ENCODE measurements at places on chromosomes 4 and X.

GRCh38 chrX:39333451-39333850, 532.2 kb downstream of the MID1IP1 start:
- no peak for DNase-seq

GRCh38 chrX:69185141-69185540, 19.9 kb upstream of the PJA1 start:
- no peak for DNase-seq

- DNase-seq: no peak
Observed at GRCh38 chrX:38649221-38649620, 87.9 kb downstream of the TSPAN7 start.

- no peak for DNase-seq
Observed at GRCh38 chr4:38281371-38282071, 321.3 kb downstream of the PTTG2 start.

DNA sequence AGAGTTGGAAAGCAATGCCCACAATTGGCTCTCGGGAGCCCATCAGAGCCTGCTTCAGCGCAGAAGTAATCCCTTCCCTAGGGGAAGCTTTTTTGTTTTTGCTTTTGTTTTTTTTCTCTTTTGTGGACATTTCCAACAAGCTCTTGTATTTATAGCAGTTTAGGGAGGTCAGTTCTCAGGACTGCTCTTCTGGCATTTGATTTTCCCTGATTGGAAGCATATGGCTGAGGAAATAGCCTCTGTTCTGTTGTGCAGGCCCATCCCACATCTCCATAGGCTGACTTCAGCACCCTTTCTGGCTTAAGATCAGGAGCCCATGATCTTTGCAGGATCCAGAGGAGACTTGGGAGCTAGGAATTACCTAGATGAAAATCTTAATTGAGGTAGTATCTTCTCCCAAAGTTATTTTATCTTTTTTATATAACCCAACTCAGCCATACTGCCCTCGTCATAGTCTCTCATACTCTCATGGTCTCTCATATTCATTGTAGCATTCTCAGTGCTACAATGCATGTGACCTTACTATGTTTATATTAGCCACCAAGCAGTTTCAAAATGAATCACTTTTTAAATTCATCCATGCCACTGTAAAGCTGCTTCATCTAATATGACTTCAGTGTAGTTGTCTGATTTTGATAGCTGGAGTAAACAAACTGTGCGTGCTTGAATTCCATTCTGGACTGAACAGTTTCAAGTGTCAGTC, 16.7 kb downstream of the PAGE4 start:
- no peak for DNase-seq

DNA sequence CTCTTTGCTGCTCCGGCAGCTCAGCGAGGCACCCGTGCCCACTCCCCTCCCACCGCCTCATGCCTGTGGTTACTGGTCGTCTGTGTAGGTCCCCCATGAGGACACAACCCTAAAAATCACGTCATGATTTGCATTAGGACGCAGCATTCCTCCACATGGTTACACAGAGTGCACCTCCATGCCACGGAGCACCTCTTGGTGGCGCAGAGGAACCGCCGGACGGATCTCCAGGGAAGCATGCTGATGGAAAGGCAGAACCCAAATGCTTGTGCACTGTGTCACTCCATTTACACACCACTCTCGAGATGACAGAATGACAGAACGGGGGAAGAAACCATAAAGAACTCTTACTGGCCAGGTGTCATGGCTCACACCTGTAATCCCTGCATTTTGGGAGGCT, 22.4 kb downstream of the FAM53A start:
- no peak for DNase-seq

DNA sequence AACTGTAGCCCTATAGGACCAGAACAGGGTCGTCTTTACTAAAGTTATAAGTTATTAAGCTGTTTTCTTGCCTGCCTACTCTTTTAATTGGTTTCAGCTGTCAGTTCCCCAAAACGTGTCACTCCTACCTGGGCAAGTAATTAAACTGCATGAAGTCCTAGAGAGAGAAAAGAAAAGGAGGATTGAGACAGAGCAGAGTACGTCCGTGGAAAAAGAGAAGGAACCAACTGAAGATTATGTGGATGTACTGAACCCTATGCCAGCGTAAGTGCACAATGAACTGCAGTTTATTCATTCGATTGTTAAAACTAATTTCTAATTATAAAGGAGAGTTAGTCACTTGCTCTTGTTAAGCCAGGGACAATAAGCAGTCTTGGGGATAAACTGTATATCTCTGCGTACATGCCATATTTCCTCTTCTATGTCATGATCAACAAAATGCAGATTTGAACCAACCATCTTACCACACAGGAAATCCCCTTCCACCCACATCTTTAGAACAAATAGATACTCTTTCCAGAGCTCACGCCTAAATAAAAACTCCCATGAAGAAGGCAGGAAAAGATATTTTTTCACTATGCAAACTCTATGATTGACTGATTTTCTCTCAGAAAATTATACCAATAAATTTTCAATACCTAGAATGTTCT, 22.8 kb downstream of the STAP1 start:
- no peak for DNase-seq

DNA sequence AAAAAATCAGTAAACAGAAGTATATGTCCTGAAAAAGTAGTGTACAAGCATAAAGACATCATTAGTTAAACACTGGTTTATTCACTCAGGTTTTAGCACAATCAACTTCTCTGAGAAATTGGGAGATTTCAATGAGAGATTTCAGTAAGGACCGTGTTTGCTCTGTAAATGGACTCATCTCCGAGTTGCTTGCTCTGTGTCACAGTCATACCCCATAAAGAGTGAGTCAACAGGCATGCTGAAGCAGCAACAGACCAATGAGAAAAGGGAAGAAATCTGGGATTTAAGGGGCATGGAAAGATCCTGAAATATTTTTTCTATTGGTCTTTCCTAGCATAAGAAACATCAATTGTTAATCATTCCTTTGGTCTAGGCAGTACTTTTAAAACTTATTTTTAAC, 4.7 kb downstream of the GLUD2 start:
- no peak for DNase-seq

GRCh38 chr4:148344352-148344751, 97.9 kb downstream of the NR3C2 start:
- DNase-seq: no peak

DNA sequence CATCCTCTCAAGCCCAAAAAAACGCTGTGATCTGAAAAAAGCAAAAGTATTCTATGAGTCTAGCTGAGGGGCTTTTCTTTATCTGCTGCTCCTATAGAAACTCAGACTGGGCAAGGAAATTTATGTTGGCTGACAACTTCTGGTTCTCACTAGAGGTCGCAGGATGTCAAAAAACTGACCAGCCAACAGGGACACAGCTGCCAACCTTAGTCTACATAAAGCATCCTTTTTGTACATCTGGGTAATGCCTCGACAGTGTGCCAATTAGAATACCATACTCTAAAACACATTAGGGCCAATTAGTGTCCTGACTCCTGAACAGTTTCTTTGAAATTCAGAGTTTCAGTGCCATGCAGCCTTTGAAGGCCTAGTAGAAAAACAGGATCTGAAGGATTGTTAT, 8.8 kb upstream of the TLL1 start:
- no peak for DNase-seq

DNA sequence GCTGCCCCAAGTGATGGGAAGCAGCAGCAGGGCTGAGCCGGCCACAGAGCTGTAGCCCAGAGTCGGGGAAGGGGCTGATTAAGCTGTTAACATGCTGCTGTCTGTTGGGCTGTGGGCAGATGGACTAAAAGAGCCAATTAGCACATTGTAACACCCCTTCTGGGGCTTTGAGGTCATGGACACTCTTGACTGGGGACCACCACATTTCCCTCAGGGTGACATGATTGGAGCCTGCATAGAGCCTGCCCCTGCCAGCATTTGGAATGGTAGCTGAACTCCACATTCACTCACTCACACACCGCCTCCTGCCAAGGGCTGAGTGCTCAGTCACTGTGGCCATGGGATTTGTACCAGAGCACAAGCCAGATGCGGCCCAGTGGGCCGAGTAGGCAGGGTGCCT, 646.9 kb downstream of the FAT4 start:
- DNase-seq: no peak

DNA sequence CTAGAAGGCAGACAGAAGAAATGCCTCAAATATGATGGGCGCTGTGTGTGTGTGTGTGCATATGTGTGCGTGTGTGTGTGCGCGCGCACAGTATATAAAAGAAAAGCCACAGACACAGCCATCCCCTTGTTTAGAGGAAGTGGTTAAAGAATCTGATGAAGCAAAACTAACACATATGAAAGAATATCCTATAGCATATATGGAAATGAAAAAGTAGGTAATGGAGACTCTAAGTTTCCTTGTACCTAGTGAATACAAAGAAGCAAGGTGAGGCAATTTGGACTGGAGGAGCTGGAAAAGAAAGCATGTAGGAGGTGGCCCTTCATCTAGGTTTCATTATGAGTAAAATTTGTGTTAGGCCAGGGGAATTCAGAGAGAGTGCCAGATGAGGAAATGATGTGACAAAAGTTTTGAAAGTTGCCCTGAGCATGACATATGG, 58.6 kb upstream of the MCF2 start:
- no peak for DNase-seq

DNA sequence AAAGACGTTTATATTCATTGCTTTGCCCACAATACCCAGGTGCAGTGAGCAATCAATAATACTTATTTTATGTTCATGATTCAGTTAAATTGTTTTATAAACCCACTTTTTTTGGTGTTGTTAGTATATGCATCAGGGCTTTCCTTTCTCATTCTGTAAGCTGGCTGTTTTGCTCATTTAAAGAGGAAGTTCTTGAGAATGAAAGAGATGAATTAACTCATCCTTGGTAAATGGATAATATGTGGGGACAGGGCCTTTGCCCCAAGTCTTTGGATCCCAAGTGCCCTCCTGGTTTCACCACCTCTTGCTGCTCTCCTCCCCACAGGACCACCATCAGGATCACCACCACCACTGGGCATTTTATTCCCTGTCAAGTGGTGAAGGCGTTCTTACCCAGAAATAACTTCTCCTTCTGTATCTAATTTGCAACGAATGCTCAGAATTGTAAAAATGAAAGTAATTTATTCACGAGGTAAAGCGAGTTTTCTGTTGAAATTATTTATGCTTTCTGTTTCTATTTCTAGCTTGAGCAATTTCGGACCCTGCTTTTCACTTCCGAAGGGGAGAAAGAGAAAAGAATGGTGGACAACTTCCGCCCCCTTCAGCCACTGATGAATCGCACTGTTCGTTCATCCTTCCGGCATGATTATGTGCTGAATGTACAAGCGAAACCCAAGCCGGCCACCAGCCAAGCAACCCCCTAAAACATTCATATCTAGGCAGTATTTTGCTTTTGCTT, 8.2 kb upstream of the ZRSR2 start:
- DNase-seq: no peak

DNA sequence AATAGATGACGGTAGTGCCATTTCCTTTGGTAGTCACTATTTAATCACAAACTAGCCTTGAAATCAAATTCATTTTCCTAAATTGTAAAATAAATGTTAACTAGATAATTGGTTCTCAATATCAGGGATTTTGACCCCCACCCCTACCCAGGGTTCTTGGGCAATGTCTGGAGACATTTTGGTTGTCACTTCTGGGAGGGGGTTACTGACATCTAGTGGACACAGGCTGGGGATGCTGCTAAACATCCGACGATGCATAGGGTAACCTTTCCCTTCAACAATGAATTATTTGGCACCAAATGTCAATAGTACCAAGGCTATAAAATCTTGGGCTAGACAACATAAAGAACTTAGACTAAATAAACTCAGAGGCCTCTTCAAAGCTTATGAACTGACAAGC, 285.8 kb upstream of the TRPC5 start:
- no peak for DNase-seq

DNA sequence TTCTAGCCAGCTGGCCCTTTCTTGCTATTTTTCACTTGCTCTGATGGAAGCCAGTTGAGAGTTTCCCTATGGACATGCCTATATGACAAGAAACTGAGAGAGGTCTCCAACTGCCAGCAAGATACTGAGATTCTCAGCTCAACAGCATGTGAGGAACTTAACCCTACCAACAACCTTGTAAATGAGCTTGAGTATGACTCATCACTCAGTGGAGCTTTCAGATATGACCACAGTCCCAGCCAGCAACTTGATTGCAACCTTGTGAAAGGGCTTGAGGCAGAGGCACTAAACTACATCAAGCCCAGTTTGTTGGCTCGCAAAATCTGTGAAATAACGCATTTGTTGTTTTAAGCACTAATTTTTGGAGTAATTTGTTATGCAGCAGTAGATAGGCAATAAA, 175.8 kb downstream of the COMMD8 start:
- no peak for DNase-seq

DNA sequence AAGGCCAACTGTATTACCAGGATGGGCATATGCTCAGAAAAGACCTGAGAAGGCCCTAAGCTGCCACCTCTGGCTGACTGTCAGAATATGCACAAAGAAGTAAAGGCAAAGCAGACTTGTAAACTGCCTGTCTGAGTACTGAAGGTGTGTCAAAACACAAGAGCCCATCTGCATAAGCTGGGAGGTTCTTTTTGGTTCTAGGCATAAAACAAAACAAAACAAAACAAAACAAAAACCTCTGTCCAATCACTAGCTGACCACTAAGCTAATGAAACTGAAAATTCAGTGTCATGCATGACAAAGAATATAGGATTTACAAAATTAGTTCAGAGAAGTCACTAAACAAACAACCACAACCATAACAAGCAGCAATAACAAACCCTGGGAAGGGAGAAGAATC, 20.6 kb downstream of the SH3D19 start:
- DNase-seq: no peak

GRCh38 chr4:175441256-175441655, 370.8 kb downstream of the GPM6A start:
- no peak for DNase-seq

DNA sequence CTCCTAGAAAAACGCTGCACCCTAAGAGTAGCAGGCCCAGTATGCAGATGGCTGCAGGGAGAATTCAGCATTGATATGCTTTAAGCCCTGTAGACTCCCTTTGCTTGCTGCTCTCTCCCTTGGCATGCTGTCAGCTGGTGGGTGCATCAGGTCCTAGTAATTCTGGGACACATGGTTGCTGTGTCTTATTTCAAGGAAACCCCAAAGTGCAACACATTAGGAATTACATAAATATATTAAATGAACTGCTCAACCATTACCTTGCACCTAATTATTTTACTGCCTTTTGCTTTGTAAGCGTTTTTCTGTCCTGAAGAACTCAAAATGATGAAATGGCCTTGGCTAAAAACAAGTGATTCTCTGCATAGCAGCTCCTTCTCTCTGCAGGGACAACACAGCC, 516.3 kb downstream of the ZIC3 start:
- no peak for DNase-seq

DNA sequence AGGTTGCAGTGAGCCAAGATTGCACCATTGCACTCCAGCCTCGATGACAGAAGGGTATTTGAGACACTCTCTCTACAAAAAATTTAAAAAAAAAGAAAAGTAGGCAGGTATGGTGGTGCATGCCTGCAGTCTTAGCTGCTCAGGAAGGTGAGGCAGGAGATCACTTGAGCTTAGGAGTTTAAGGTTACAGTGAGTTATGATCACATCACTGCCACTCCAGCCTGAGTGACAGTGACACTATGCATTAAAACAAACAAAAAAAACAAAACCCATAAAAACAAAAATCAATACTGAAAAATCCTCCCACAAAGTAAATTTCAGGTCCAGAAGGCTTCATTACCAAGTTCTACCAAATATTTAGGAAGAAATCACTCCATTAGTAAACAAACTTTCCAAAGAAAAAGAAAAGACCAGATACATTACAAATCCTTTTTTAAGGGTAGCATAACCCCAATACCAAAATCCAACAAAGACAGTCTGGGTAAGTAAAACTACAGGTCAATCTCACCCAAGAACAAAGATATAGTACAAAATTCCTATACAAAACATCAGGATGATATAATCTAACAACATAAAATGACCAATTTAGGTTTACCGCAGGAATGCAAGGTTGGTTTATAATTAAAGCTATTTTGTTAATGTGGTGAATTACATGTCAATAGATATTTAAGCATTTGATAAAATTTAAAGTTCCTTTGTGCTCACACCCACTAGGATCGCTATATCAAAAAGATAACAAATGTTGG, 11.7 kb downstream of the NELFA start:
- DNase-seq: no peak

All from stimulated activated CD8-positive, alpha-beta memory T cell treated with anti-CD3 and anti-CD28 coated beads, Interleukin-4, amount 100 ng/mL, for 4 hours (primary cell).